ENCODE measurements at places on chromosomes 2 and 18.

GRCh38 chr2:42169874-42170521 lies 845 bp downstream of the EML4 start:
- DNase-seq: no peak

DNA sequence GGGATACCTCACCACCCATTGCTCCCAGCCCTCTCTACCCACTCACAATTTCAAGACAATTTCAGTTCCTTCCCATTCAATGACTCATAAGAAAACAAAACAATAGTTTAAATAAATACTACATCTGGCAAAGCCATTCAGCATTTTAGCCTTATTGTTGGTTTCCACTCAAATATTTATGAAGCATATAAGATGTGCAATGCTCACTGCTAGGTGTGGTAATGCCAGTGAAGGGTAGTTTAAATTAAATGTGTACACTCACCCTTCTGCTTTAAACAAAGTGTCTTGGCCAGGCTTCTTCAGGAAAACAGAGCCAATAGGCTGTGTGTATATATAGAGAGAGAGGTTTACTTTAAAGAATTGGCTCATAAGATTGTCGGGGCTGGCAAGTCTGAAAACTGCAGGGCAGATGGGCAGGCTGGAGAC lies 37.0 kb downstream of the INO80C start:
- no peak for DNase-seq

- DNase-seq: no peak
These were observed 38.1 kb downstream of the AFTPH start for GRCh38 chr2:64562148-64562784.

DNA sequence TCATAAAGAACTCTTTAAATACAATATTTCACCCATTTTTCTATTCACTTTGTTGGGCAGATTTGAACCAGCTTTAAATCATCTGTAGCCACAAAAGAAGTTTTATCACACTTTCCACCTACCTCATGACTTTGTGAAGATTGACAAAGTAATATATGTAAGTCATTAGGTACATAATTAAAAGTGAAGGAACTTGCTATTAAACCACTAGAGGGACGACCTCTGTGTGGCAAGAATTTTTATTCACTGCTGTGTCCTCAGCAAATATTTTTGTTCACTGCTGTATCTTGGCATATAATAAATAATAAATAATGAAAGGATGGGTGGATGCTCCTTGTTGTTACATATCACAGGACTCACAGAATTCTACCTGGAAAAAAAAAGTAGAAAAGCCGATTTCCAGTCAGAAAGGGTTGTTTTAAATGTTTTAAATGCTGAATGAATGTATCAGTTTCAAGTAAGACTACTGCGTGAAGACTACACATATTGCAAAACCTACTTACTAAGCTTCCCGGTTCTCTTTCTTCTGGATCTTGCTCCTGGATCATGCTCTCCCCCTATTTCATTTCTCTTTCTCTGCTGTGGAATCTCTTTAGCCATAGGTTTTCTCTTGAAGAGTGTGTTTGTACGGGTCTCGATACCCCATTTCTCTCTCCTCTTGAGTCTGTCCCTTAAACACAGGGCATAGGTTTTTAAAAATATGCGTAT lies 44.8 kb downstream of the KCMF1 start:
- DNase-seq: no peak

DNA sequence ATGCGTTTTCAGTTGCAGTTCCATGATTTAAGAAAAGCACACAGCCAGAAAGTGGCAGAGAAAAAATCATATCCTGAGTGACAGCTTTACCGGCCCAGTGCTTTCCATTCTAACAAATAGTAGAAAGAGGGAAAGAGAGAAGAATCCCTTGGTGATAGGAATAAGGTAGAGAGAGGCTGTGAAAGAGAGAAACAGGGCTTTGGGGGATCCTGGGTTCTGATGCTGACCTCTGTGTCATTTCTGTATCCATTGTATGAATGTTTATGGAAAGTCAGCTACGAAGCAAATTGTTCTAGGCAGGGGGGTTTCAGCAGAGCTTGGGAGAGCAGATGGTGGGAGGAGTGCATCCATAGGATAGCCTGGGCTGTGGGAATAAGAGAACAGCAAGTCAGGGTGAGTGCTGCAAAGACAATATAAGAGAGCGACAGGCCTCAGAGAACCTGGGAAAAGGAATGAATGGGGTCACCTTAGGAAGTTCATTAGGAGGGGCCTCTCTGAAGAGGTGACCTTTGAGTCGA lies 203.4 kb upstream of the TNP1 start:
- no peak for DNase-seq

DNA sequence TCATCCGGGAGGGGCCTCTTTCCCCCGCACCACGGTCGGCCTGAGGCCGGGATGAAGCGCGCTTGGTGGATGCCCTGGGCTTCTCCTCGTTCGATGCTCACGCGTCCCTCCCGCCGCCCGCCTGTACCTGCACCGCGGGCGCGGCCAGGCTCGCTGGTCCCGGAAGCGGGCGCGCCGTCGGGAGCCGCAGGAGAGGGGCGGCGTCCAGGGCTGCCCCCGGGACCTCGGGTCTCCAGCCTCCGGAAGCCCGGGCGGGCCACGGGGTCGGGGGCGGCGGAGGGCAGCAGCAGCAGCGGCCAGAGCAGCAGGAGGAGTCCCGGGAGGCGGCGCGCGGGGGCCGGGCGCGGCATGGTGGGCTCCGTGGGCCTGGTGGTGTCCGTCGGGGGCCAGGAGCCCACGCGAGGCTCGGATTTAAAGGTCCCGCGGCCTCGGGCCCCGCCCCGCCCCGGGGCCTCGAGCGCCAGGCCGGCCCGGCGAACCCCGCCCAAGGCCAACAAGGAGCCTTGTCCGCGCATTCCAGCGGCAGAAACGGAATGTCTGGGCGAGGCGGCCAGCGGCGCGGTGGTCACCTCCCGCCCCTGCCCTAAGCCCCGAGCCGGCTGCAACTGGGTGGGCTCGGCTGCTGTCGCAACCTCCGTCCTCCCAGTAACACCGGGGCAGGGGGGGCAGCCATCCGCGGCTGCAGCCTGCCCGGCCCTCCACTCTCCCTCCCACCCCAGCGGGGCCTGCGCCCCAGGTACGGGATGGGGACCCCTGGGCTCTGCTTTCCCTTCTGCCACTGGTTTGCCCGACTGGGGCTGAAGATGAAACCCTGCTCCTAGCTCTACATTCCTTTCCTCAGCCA lies at the start of gene MATN3:
Gene MATN3, minus strand, starts transcription at position 387 of the 844 bp plus-strand sequence. Its CDS starts 37 bp downstream, at position 350.
- DNase-seq: peak; percentile 37

DNA sequence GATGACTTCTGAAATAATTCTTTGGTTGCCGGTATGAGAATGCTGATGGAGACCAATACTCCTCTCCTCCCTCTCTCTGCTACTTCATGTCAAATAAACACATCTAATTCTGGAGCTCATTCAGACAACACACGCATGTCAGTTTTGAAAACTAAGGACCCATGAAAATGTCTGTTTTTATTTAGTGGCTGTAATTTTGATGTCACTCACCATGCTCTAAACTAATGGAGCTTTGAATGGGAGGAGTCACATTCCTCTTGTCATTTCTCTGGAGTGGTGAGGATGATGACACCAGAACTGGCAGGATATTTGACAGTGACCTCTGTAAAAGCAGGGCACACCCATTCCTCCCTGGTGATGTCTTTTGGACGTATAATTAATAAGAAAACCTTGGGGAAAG lies 163.0 kb downstream of the PHLPP1 start:
- DNase-seq: no peak

GRCh38 chr2:210752532-210752931 lies 196.1 kb downstream of the CPS1 start:
- peak; percentile 69 for DNase-seq

DNA sequence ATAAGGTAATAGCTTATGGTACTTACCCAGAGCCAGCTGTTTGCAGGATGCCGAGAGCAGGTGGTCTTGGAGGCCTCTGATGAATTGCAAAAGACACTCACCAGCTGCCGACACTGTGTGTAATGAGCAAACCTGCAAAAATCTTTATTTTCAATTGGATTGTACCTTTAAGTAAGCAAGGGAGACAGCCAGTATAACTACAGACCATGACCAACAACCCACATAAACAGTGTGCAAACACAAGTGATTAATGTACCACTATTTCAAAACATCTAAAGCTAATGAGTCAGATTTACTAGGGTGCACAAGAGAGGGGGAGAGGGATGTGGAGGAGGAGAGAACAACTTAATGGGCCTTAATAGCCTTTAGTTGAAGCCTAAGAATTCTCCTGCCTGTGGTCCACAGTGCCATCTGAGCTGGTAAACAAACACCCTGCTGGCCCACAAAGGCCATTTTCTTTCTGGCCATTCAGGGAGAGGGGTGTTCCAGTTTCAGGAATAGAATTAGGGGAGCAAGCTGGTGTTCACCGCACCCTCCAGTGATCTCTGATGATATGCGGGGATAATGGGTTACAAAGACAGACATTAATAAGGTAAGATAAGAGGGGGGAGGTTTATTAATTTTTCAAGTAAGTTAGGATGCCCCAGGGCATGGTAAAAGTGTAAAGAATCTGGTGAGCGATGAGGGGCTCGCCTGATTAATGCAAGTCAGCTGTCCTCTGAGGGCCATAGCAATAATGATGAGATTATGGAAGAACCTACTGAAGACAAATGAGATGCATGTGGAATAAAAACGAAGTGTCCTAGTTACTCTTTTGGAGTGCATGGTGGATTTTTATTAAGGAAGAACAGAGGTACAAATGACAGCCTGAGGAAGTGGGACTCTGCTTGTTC lies 196.4 kb downstream of the HRH4 start:
- no peak for DNase-seq

- DNase-seq: peak; percentile 76
These were observed 32.8 kb upstream of the IL1B start for GRCh38 chr2:112869258-112869842.

DNA sequence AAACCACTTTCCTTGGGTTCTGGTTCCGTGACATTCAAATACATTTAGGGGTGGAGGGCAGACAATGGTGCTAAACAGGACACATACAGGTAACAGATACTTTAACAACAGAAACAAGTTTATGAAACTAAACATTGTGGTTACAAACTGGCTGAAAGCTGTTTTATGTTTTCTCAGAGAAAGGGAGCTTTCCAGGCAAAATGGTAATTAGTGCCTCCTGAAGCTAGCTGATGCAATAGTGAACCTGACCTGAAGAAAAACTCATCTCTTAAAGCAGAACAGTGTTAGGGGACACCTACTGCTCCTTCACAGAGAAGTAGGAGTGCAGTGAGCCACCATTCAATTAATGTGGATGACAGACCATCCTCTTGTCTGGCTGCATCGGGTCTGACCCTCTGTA lies 138.9 kb downstream of the CCDC148 start:
- DNase-seq: no peak

GRCh38 chr2:178105566-178105965 lies 6.7 kb upstream of the RBM45 start:
- peak; percentile 25 for DNase-seq

- no peak for DNase-seq
These were observed 33.1 kb downstream of the NGEF start for GRCh38 chr2:232979871-232980461.

DNA sequence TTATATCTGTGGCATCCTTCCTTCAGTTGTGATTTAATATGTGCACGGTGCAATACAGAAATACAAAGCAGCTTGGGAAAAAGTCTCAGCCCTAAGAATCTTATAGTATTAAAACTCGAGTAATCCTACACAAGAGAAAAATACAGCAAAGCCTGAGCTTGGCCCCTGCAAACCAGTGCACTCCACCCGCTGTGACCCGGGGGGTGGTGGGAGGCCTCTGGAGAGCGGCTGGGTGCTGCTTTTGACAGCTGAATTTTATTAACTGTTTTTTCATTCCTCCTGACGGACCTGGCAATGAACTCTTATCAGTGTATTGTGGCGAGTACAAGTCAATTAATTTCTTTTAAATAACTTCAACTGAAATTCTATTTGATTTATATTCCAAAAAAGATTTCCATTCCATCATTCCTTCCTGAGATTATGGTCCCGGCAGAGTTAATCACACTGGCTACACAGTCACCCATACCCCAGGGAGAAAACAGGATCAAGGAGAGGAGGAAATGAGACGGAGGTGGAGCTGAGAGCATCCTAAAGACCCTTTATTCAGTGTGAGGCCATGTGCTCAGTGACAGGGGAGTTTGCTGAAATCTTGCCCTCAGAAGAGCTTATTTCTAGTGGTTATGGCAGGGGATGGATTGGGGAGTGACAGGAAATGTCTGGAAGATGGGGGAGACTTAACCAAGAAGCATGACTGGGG lies 124.8 kb downstream of the KLHL29 start:
- no peak for DNase-seq

GRCh38 chr2:235669983-235670962 lies 176.4 kb downstream of the AGAP1 start:
- peak; percentile 43 for DNase-seq

GRCh38 chr2:42421601-42422239 lies 60.7 kb upstream of the COX7A2L start:
- DNase-seq: no peak

- no peak for DNase-seq
These were observed 18.0 kb upstream of the THOC1 start for GRCh38 chr18:285817-286216.

- DNase-seq: no peak
These were observed 123.1 kb upstream of the ACKR3 start for GRCh38 chr2:236446521-236446920.

DNA sequence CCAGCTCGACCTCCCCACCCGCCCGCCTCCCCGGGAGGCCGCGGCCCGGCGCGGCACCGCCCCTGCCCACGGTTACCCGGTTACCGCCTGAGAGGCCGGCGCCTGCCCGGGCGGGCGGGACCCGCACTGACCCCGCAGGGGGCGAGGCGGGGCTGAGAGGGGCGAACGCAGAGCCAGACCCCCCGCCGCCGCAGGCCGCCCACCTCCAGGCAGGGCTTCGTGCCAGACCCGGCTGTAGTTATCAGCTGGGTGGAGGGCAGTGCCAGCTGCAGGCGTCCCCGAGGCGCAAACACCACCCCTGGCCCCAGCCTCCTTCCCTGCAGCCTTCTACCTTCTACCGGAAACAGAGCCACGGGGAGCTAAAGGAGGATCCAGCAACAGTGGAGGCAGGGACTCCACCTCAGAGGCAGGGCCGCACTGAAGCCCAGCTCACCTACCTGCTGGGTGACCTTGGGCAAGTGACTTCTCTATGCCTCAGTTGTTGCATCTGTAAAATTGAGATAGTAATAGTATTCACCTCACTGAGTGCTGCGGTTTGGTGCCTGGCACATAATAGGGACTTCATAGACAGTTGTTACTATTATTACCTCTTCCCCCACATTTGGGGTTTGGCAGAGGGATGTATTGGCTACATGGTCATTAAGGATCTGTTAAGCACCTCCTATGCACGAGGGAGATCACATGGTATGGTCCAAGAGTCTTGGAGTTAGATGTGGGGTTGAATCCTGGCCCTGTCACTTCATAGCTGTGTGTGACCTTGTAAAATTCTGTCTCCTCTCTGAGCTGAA lies 231.6 kb upstream of the SMAD2 start:
- no peak for DNase-seq

GRCh38 chr2:59296279-59296678 lies 1055.2 kb upstream of the FANCL start:
- peak; percentile 41 for DNase-seq

DNA sequence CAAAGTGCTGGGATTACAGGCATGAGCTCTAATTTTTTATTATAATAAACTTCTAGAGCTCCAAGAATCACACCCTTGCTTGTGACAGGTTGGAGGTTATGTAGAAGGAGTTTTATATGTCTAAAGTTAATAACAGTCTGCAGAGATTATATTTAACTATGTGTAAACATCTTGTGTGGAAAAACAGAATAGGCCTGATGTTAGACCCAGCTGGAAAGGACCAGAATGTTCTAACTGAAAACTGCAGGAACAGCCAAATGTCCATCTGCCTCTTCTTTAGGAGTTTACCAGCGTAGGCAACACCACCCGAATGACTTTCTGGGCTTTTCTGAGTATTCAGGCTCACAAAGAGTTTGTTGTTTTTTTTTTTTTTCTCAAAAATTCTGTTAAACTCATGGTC lies 67.1 kb upstream of the CDCA7 start:
- DNase-seq: no peak

Data from body of pancreas (tissue), 4 donors.